ENCODE measurements at places on chromosomes 7 and 10.

DNA sequence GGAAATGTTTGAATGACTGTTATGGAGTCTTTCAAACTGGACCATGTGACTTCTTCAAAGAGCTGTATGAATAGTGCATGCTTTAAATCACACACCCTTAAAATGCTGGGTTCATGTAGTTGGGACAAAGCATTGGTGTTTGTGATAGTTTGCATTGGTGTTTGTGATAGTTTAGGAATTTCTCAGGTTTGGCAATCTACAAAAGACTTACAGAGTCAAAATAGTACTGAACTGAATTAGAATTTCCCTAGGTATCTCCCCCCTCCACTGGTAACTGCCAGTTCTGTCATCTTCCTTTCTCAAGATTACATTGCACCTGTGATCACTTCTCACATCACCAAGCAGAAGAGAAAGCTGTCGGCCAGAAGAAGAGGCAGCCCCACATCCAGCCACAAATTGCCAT, 261.1 kb downstream of the GATA3 start:
- DNase-seq = no peak

GRCh38 chr10:110985497-110986275, 66.3 kb downstream of the SHOC2 start:
- DNase-seq = no peak

GRCh38 chr7:32250471-32251260, 180.5 kb upstream of the PDE1C start:
- no peak for DNase-seq

DNA sequence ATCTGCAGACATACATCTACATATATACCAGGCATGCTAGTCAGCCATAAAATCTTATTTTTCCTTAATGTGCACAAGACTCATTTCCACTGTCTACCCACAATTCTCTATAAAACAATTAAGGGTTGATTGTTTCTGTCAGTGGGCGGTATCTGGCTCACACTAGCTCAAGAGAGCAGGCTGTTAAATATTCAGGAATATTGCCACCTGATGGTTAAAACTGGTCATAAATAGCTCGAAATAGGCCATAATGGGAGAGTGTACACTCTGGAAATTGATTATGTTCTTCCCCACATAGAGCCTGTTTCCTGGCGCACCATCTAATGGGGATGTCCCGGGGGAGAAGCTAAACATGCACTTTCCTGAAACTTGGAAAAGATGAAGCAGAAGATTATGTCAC, 620.6 kb upstream of the ANKRD30A start:
- DNase-seq = no peak

GRCh38 chr7:82672078-82672477, 228.5 kb upstream of the CACNA2D1 start:
- no peak for DNase-seq

GRCh38 chr10:88116971-88117626, 253.7 kb downstream of the PTEN start:
- DNase-seq = no peak

DNA sequence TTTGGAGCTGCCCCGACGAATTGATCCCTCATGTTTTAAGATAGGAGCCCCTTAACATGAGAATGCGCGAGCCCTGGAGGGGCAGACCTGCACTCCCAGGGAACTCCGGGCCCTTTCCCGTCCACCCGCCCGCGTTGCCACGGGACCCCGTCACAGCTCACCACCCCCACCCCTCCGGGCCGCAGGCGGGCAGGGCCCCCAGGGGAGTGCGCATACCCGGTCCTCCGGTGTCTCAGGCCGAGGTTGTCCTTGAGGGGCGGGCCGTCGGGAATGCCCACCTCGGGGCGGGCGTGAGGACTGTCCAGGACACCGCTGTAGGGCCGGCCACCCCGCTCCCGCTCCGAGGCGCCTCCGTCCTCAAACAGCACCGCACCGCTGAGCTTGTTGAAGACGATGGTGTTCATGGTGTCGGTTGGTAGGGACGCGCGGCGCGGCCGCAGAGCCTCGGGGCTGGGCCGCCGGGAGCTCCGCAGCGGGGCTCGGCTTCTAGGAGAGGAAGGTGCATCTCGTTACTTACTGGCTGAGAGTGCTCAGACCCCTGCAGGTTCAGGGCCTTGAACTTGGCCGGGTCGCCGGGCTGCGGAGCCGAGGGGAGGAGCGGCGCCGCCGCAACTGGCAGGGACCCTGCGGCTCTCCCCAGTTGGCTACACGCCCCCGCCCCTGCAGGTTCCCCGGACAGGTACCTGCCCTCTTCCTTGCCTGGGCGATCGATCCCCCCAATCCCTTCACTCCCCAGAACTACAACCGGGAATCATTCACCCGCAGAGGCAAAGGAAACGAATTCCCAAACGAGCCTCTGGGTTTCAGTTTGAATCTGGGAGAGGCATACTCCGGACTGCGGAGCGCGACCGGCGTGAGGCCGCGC, 2.4 kb downstream of the MKX start:
- no peak for DNase-seq

DNA sequence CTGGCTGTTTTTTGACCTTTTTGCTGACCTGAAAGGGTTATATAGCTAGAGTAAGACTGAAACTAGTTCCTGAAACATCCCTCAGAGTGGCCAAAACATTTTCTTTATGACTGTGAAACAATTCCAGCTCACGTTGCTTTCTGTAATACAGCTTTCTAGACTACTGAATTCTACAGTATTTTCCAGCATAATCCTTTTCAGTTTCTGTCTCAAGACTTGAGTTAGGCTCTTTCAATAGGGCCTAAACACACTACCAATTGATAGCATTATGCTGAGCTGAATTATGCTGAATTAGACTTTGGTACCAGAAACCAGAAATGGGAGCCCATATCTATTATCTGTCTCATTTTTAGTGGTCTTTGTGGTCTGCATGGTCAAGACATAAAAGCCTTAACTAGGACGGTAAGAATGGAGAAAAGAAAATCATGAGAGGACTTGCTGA, 72.6 kb downstream of the EPDR1 start:
- no peak for DNase-seq

DNA sequence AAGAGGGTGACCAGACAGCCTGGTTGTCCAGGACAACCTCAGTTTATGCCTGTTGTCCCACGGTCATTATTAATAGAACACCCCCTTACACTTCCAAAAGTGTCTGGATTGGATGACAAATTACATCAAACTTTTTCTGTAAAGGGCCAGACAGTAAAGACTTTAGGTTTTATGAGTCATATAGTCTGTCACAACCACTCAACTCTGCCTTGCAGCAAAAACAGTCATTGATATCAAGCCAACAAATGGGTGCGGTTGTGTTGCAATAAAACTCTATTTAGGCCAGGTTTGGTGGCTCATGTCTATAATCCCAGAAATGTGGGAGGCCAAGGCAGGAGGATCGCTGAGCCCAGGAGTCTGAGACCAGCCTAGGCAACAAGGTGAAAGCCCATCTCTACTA, 66.7 kb upstream of the ATP6V0A4 start:
- DNase-seq = no peak

GRCh38 chr7:20352573-20353306, 22.0 kb downstream of the ITGB8 start:
- DNase-seq = no peak

- DNase-seq = no peak
Observed at GRCh38 chr7:16212610-16213009, 208.7 kb downstream of the CRPPA start.

DNA sequence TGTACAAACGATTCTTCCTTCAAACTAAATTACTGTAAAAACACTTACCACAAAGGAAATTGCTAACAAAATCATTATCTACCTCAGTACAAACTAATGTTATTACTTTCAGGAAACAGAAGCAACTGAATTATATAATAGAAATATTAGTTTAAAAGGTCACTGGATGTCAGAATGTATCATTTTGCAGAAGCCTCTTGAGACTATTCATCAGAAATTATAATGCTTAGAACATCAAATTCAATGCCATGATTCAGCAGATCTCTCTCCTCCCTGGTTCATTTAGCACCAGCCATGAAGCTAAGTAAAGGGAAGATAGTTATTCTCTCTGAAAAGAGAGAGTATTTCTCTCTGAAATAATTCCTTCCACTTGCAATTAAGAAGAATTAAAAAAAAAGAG, 223.3 kb downstream of the IMMP2L start:
- DNase-seq = no peak

DNA sequence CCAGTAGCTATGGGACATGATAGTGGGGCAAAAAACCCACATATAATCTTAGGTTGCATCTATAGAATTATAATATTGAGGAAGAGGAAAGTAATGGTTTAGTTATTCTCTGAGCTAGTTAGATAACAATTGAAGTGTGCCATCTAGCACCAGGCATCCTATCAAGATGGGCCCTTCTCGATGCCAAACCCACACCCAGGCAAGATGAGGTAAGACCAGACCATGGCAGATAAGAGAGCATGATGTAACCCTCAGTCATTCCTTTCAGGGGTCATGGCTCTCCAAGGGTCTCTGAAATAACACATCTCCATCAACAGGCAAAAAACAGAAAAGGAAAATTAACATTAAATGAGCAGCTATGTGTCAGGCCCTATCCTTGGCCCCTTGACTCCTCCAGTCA, 128.7 kb downstream of the SH3PXD2A start:
- no peak for DNase-seq

DNA sequence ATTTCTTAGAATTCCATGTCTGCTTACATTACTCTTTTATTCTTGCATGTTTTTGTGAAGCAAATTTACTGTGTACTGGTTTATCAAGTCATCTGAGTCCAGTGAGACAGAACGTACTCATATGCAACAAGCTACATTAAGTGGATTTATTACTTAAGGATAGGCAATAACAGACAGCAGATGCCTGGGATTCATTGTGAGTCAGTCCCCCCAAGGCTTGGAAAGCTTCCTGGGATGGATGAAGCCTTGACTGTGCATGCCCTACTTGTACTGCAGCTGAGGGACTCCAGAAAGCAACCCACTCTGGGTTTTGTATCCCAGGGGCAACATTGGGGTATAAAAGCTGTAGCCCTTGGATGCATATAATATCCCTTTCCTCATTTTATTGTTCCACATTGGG, 113.4 kb upstream of the RAB18 start:
- DNase-seq = no peak

- no peak for DNase-seq
Observed at GRCh38 chr10:63286754-63287264, 153.7 kb downstream of the NRBF2 start.

GRCh38 chr7:111982804-111983203, 223.4 kb downstream of the DOCK4 start:
- DNase-seq = no peak

GRCh38 chr10:98338318-98338717, 70.3 kb upstream of the LOXL4 start:
- no peak for DNase-seq

- DNase-seq = no peak
Observed at GRCh38 chr7:101377189-101377736, 14.6 kb downstream of the COL26A1 start.

GRCh38 chr10:9331583-9332008, 1277.1 kb downstream of the GATA3 start:
- DNase-seq = no peak

- DNase-seq = no peak
Observed at GRCh38 chr7:867001-867405, 9.4 kb upstream of the GET4 start.

DNA sequence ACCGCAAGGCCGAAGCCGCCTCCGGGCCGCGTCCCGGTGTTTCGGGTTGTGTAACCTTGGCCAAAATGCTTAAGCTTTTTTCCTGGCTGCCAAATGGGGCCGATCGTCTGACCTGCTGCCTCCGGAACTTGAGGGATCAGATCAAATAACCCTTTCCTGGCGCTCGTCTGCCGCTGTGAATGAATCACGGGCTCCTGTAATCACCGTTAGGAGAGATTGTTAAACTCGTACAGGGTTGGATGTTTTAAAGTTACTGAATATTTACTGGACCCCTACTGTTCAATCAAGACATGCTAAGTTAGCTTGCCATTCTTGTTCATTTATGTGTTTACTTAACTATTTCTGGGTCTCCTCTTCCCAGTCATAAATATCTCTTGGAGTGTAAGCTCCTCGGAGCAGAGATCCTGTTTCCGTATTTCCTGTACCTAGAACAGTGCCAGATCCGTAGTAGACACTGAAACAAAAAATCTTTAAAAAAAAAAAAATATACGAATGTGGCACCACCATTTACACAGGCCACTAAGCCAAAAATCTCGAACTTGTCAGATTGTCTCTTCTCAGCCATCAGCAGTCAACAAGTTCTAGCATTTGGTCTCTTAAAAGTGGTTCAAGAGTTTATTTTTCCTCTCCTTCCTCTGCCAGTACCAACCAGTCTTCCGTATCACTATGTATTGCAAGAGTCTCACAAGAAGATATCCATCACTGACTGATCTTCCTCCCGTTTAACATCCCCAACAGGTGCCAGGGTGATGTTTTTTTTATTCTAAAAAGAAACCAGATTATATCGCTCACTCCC, 650 bp upstream of the TM9SF3 start:
- peak; percentile 12 for DNase-seq

- DNase-seq = no peak
Observed at GRCh38 chr10:124705817-124706461, 38.2 kb downstream of the FAM53B start.

DNA sequence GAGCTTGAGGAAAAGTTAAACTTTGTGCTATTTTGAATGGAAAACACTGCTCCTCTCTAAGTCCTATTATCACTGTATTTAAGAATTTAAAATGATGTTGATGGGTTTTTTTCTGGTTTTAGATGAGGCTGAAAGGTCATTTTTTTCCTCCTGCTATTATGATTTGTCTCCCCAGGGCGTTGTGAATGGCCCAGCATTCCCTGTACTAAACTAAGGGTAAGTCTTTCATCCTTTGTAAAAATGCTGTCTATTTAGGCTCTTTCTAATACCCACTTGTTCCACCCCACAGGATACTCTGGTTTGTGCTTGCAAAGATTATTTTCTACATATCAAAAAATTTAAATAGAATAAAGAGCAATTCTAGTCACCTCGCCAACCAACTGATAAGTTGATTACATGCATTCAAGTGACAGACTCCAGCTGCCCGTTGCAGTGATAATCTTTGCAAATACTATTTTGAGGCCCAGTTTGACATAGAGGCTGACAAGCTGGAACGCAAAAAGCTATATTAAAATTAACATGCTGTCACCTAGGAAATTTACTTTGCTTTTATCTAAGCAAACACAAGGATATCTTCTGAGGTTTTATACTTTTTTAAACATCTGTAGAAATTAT, 222.3 kb upstream of the TMEM229A start:
- DNase-seq = no peak

- no peak for DNase-seq
Observed at GRCh38 chr10:28315140-28315539, 12.3 kb upstream of the MPP7 start.

DNA sequence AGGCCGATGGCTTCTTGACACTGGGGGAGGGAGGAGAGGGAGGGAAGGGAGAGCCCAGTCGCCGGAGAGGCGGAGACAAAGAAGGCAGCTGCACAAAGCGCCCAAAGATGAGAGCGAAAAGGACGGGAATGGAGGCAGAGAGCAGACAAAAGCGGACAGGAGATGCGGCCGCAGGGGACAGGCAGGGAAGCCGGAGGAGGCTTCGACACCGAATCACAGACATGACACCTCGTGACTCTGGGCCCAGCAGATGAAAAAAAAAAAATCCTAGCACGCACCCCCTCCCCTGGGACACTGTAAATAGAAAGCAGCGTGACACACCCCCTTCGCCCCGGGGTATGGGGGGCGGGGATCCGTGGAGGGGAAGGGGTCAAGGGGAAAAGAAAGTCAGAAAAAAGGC, 976 bp downstream of the NAT16 start:
- DNase-seq = no peak

GRCh38 chr7:10724449-10724848, 249.2 kb upstream of the PHF14 start:
- no peak for DNase-seq

GRCh38 chr7:47153576-47153975, 428.3 kb downstream of the TNS3 start:
- peak; percentile 24 for DNase-seq

- DNase-seq = no peak
Observed at GRCh38 chr7:143512488-143513340, 35.0 kb downstream of the TAS2R41 start.
